ENCODE measurements at places on chromosomes 1 and 21. TPM values are rescaled to one million over a fixed set of nuclear protein-coding genes. Genes with fewer than 3 reads are reported as not detected.

S100A6 gene
- total RNA-seq = 1,159 TPM

ZNF697 gene
- 35.2 TPM for total RNA-seq

MX2 gene
- 2.0 TPM for total RNA-seq

TTC34 gene
- under 0.01 TPM for total RNA-seq
